ENCODE measurements at places on chromosomes 11 and 22.

DNA sequence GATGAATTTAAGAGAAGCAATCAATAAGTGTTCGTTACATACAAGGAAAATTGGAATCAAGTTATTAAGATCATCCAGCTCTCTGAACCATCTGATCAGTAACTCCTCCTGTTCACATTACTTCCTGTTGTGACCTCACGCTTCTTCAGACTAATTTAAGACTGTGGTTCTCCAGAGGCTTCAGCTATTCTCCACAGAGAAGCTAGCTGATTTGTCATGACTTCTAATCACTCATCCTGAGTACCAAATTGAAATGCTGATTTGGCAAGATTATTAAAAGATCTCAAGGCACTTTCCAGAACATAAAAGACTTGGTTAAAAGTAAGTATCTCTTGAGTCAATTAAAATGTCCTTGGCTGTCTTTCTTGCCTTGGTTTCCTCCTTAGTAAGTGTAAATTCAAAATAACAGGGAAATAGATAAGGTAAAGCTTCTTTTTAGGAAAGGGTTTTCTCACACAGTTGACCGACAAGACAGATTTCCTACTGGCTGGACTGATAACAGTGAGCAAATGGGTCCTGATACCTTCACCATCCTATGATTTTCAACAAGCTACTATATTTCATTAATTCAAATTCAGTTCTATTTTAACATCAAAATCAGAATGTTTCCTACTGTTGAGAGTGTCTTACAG lies 38.5 kb downstream of the GAB2 start:
- DNase-seq, result no peak

DNA sequence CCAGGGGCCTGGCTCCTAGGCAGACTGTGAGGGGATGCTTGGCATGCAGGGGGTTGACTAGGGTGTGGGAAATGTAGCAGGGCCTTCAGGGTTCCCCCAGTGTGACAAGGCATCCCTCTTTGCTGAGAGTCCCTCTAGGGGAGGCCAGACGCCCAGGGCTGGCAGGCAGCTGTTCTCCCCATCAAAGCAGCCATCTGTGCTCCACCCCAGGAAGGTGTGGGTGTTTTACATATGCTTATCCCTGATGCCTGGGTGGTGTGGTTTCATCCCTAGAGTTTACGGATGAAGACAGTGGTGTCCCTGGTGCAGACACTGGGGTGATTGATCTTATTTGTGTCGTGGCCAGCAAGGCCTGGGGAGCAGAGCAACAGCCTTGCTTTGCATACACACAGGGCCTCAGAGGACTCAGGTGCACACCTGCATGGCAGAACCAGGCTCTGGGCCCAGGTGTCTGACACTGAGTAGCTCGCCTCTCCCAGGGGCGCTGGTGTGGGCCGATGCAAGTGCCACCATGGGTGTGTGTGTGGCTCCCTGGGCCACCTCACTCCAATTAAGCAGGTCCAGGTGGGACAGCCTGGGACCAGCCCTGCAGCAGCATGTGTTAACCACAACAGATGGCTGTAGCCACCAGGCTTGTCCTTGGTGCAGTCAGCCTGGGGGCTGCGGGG lies 74.2 kb downstream of the MED15 start:
- no peak for DNase-seq

GRCh38 chr11:69983897-69984438 lies 94.1 kb upstream of the ANO1 start:
- DNase-seq, result no peak

DNA sequence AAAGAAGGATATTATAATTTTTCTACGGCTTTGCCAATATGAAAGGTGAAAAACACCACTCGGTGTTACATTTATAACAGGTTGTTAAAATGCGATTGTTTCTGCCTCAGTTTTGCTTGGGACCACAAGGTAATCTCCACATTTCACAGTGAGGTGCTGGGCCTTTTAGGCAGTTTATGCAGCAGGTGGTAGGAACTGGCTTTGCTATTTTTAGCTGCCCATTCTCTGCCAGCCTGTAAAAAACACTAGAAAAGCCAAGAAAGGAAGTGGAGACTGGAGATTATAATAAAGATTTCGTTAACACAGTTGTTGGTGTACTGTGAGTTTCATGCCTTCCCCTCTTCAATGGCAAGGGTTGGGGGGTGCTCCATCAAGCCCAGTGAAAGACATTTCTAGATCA lies 8.0 kb upstream of the MRPL16 start:
- no peak for DNase-seq

- DNase-seq, result no peak
These were observed 34.5 kb upstream of the PAMR1 start for GRCh38 chr11:35559949-35560348.

DNA sequence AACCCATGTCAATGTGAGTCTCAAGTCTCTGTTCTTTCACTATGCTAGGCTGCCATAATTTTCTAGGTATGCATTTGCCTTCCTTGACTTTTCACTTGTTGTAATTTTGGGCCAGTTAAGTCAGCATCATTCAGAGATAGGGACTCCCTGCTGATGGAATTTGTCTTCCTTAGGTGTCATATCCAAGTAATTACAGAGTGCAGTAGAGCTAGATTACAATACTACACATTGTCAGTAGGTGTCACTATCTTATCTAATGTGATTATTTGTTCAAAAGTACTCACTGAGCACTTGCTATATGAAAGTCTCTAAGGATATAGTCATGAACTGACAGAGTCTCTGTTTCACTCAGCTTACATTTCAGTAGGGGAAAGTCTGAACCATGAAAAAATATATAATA lies 25.0 kb upstream of the SYN3 start:
- no peak for DNase-seq

GRCh38 chr11:14852571-14853177 lies 39.4 kb downstream of the CYP2R1 start:
- peak; percentile 28 for DNase-seq

DNA sequence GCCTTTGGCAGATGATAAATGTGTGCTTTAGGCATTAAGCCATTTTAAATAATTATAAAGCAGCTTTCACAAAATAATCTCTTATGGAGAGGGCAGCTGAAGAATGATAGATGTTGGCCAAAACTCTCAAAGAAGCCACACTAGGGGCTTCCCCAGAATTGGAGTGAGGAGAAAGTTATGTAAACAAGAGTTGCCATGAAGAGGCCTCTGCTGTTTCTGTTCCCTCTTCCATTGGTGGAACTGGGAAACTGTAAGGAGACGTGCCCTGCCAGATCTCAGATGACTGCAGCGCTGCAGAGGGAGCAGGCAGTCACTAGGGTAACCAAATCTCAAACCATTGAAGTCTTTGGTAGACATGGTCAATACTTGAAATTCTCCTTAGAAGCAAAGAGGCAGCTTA lies 19.4 kb upstream of the APLP2 start:
- DNase-seq, result no peak

DNA sequence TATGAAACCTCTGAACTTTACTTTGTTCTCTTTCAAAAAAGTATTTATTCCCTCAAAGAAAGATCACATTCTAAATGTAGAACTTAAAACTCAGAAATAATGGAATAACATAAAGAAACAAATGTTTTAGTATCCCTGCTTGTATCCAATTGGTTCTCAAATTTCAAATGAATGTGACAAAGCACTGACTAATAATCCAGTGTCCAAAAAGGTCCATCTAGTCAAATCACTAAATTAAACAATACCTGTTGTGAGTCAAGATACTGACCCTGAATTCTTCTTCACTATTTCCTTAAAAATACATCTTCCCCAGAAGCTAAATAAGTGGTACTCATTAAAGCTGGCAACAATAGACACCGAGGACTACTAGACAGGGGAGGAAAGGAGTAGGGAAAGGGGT lies 313.1 kb downstream of the SBF2 start:
- no peak for DNase-seq

DNA sequence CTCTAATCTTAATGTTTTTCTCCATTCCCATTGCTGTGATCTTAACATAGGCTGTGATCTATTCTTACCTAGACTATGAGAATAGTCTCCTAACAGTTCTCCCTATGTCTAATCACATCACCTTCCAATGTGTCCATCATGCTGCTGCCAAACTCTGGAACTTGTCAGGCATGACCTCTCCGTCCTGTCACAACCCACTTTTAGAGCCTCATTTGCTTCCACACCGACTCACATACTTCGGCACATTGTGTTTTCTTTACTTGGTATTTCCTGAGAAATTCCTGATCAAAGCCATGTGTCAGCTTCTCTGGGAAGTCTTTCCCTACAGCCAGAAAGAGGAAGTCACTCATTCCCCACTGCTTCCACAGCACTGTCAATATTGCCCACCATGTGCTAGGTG lies 40.5 kb upstream of the BIRC3 start:
- DNase-seq, result no peak

Measured in LoVo (cell line).